ENCODE measurements at places on chromosomes 5 and 9. TPM values are rescaled to one million over a fixed set of nuclear protein-coding genes. Genes with fewer than 3 reads are reported as not detected.

IRX4 gene
- total RNA-seq = 20.3 TPM

CCNO gene
- total RNA-seq = 1.9 TPM

CCDC171 gene
- 1.1 TPM for total RNA-seq

DDX4 gene
- total RNA-seq = not detected

GBA2 gene
- total RNA-seq = 27.2 TPM
